ENCODE measurements at places on chromosomes 5 and 9.

DNA sequence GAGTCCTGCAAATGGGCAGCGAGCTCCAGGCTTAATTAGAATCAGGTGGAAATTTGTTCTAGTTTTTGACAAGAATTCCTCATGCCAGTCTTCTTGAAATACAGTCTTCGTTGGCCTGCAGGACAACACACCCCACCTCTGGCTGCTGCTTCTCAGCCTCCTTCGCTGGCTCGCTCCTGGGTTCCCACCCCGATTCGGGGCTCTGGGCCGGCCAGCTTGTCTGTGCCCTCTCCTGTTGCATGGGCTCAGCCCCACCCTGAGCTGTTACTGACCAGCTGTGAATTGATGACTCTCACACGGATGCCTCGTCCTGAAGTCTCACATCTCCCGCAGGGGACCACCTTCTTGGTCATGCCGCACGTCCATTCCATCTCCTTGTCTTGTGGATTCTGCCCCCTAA, 21.0 kb downstream of the PSD2 start:
- DNase-seq, result no peak

GRCh38 chr5:176438959-176439757, 9.0 kb upstream of the FAF2 start:
- DNase-seq, result peak; percentile 92

GRCh38 chr5:62475072-62475471, 62.5 kb downstream of the IPO11 start:
- DNase-seq, result peak; percentile 69

GRCh38 chr5:141811287-141812155, 66.7 kb downstream of the PCDH1 start:
- DNase-seq, result no peak

DNA sequence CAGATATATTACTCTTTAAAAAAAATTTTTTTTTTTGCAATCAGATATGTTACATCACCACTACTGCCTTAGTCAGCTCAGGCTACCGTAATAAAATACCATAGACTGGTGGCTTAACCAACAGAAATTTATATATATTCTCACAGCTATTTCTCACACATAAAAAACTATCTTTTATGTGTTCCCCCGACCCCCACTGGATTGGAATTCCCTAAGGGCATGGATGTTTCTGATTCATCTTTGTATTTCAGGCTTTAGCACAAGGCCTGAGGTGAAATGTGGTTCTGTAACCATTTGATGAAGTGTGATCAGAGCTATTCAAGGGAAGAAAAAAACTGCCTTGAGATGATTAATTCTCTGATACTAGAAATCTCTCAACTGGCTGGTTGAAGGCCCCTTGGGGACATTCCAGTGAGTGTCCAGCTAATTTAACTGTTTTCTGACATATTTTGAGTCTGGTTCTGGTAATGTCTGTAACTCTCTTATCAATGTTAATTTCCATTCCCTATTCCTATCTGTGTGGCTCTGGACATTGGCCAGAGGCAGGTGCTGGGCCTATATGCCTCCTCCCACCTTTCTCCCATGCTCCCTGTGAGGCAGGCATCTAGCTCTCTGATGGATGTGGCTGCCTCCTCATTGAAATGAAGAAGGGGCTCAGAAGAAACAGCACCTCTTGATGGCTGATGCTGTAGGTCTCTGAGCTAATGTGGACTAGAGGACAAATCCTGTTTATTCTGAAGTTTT, 2.5 kb downstream of the CD14 start:
- DNase-seq, result peak; percentile 53

GRCh38 chr9:15353892-15354291, 46.9 kb upstream of the TTC39B start:
- no peak for DNase-seq

- no peak for DNase-seq
These were observed 53.4 kb downstream of the COL23A1 start for GRCh38 chr5:178536541-178537466.

DNA sequence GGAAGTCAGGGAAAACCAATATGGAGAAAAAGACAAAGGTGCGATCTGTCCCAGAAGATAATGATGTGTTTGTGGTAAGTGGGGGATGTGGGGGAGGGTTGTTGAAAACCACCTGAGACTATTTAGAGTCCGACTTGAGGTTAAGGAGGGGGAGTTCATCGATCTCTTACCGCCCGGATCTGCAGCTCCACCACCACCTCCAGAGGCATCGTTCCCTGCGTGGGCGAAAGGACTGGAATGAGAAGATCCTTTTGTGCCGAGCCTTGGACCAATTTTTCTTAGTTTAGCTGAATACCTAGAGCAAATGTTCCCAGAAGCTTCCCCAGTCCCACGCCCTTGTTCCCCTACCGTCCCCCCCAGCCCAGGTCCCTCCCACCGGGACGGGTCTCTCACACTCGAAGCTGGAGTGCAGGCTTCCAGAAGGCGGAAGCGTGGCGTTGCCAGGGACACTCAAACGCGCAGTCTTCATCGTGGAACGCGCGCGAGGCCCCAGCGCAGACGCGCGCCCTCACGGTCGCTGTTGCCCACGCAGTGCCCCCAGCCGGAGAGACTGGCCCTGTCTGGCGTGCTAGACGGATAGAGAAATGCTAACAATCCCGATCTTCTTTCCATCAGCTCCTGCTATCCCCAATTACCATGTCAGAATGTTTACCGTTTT, at the start of gene SPATA6L:
Gene SPATA6L (minus strand): TSS at position 439 of the 658 bp plus-strand sequence. CDS start 230 bp downstream, at position 209.
- peak; percentile 39 for DNase-seq

GRCh38 chr5:104283136-104283535, 720.5 kb upstream of the NUDT12 start:
- DNase-seq, result no peak

GRCh38 chr5:3671337-3671736, 75.7 kb downstream of the IRX1 start:
- DNase-seq, result no peak

DNA sequence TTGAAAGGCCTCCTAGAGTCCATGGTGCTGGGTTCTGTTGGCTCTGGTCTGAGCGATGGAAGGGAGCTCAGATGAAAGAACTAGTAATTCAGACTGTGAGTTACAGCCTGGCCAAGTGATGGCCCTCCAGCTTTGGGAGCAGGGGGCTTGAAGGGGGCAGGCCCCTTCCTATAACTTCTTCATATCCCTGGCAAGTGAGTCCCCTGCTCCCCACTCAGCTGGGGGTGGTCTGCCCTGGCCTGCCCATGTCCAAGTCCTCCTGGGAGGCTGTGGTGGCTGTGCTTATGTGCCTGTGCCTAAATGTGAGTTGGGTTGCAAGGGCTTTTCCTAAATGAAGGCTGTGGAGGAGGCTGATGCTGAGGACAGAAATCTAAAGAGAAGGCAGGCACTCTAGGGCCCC, 80.1 kb downstream of the MACROH2A1 start:
- DNase-seq, result no peak

GRCh38 chr5:36889264-36889663, 12.7 kb downstream of the NIPBL start:
- DNase-seq, result no peak

DNA sequence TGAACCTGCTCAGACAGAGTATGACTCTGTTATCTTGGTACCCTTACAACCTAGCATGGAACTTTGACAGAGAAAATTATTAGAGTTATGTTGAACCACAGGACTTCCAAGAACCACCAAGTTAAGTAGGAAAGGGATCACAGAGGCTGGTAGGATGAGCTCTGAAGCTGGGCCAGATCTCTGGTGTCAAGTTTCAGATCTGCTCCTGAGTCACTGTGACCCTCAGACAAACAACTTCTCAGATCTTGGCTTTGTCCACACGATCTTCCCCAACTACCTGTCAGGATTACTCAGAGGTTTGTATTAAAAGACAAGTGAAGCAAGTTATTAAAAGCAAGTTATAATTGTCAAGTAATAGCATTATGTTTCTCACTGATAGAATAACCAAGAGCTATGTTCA, 189.0 kb downstream of the SEC61B start:
- no peak for DNase-seq

- no peak for DNase-seq
These were observed 1.4 kb downstream of the GNAQ start for GRCh38 chr9:78030296-78030552.

GRCh38 chr5:17305964-17306725, 88.7 kb downstream of the BASP1 start:
- peak; percentile 88 for DNase-seq

DNA sequence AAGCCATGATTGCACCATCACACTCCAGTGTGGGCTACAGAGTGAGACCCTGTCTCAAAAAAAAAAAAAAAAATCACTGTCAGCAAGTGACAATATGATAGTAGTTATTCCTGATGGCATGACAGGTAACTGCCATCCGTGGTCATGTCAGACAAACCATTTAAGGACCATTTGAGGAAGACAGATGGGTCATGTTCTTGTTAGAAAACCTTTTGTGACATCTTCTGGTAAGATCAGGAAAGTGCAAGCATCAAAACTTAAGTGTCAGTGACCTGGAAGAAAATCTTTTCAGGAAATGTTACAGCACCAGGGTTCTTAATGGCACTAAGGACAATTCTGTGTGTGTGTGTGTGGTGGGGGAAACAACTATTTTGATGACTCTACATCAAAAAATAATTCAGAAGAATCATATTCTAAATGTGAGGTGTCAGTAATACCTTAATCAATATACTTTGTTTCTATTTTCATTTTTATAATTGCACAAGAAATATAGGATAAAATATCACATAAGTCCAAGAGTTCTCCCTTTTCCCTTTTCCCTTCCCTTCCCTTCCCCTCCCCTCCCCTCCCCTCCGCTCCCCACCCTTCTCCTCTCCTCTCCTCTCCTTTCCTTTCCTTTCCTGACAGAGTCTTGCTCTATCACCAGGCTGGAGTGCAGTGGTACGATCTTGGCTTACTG, 17.8 kb downstream of the SLC38A9 start:
- DNase-seq, result peak; percentile 56

- DNase-seq, result no peak
These were observed 32.4 kb downstream of the LHX3 start for GRCh38 chr9:136172412-136173079.

DNA sequence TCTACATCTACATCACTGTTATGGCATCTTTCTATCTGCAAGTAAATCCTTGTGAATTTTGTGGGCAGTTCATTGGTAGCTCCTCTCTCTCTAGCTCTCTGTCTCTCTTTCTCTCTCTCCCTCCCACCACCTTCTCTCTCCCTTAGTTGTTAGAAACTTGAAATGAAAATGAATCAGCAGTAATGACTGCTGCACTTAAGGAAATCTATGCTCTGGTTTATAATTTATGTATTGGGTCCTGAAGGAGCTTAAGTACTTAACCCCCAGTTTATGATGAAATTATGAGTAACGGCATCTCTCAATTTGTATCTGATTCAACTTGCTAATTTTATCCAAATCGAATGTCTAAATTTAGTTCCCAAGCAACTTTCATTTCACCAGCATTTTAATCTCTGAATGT, 52.0 kb upstream of the PTGER4 start:
- no peak for DNase-seq

- no peak for DNase-seq
These were observed 13.2 kb upstream of the FAM120AOS start for GRCh38 chr9:93466416-93467061.

DNA sequence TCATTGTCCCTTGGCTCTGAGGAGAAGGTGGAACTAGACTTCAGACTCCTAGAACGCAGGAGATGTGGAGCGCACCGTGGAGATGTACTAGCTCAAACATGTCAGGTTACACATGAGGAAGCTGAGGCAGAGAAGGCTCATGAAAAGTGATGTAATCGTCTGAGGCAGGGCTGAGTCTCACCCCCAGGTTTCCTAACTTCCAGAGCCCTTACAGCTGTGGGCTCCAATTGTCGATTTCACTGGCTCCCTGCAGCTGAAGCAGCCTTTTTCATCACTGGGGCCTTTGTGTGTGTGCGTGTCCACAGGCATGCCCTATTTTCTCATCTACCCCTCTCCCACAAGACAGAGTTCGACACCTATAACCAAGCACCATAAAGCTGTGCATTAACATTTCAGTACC, 370.6 kb downstream of the NTRK2 start:
- no peak for DNase-seq

DNA sequence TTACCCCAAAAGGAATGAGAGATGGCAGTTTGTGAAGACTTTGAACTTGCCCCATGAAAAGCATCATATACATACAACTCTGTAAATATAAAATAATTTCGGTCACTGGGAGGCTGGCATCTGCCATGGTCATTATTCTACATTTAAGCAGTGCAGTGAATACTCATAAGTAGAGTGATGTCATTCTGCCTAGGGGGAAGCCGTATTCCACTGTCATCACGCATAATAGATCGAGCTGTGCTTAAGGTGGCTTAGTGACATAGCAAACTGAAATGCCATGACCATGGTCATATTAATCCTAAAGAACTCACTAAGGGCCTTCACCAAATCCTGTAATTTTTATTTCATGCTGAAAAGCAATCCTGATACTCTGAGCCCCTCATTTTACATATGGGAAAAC, 42.4 kb upstream of the NR4A3 start:
- no peak for DNase-seq

DNA sequence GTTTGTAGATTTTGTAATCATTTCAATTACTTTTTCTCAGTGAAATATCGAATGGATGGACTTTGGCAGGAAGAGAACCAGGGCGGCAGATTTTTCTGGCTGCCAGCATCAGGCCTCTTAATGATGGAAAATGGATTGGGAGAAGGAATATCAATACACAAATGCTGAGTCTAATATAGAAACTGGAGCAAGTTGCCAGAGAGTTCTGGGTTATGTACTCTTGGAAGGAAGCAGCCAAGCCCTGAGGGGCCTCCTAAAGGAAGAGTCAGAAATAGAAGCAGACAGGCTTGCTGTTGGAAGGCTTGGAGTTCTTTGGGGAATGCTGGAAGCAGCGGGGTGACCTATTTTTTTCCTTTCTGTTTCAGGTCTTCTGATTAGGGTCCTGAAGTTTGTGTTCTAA, 428.6 kb downstream of the DMAC1 start:
- DNase-seq, result no peak

DNA sequence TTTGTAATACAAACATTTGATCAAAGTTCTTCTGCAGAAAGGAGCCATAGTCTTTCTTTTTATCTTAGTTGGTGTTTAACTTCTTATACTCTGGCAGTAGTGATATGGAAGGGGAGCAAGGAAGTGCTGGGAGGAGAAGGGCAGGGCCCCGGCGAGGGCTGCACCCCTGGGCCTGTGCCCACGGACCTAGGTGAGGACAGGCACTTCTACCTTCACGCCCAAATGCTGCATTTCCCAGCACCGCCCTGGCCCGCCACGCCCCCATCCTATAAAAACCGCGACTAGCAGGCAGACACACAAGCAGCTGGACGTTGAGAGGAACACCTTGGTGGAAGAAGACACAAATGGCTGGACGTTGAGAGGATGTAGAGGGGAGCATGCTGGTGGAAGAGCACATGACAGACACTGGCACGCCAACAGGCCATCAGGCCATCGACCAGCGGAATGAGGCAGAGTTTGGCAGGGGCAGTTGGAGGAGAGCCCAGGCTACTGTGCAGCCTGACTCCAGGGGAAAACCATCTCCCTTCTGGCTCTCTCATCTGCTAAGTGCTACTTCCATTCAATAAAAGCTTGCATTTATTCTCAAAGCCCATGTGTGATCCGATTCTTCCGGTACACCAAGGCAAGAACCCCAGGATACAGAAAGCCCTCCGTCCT, 81.5 kb upstream of the C9orf72 start:
- DNase-seq, result no peak

GRCh38 chr5:135492319-135492626, 40.1 kb upstream of the TIFAB start:
- DNase-seq, result no peak

Data from fibroblast of skin of scalp (primary cell).